Hematopoietic multipotent progenitor cell treated with erythropoietin and hydrocortisone succinate and interleukin-3 and kit ligand, for 17 days (in vitro differentiated cells): ENCODE measurements at places on chromosomes 7 and 10.

DNA sequence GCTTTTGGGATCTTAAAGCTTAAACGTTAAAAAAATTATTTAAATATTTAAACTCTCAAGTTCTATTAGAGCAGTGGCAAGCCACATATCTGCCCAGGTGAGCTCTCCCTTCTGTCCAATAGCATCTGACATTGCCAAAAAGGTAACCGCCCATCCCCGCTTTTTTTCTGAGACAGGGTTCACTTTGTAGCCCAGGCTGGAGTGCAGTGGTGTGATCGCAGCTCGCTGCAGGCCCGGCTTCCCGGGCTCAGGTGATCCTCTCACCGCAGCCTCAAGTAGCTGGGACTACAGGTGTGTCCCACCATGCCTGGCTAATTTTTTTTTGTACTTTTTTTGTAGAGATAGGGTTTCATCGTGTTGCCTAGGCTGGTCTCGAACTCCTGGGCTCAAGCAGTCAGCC lies 83.2 kb downstream of the RBM33 start:
- DNase-seq = no peak

GRCh38 chr10:851901-852300 lies 79.6 kb downstream of the LARP4B start:
- no peak for DNase-seq

- peak; percentile 31 for DNase-seq
Observed at GRCh38 chr10:70575874-70576802, 26.4 kb downstream of the PRF1 start.

DNA sequence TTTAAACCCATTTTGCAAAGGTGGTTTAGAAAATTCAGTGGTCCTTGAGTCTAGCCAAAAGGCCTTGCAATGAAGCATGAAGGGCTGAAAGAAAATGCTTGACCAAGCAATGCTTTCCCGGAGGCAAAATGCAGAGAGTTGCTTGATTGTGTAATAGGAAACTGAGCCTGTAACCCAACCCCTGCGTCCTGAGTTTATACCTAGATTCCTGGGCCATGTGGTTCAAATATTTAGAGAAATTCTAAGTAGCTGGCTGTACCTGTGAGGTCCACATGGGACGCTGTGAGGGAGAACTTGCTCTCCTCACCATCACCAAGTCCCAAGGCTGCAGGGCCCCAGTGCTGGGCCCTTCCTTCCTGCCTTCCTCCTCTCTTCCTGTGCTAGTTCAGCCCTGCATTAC lies 45.7 kb downstream of the CXCL12 start:
- DNase-seq = no peak

GRCh38 chr10:130014263-130015074 lies 50.4 kb upstream of the EBF3 start:
- no peak for DNase-seq

- DNase-seq = no peak
Observed at GRCh38 chr10:132303361-132304115, 4.2 kb downstream of the STK32C start.

- no peak for DNase-seq
Observed at GRCh38 chr7:18700147-18700546, 204.6 kb downstream of the HDAC9 start.

GRCh38 chr10:124265776-124266467 lies 152.8 kb downstream of the OAT start:
- no peak for DNase-seq

GRCh38 chr7:86963599-86964230 lies 95.7 kb downstream of the ELAPOR2 start:
- no peak for DNase-seq

DNA sequence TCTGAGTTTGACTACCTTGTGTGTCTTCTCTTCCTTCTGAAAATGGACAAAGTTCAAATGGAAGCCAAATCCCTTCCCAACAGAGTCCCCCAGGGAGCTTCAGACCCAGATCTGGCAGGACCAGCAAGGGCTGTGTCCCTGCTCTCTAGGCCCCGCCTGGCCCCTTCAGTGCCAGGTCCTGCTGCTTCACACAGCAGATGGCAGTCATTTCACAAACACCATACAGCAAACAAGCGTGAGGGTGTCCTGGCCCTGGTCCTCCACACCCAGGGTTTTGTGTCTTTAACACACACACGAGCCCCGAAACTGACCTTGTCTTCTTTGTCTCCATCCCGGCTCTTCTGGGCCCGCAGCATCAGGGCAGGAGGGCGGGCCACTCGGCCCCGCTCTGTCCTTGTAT lies 145.0 kb downstream of the TCERG1L start:
- no peak for DNase-seq
